ENCODE measurements at places on chromosomes 16 and 17.

GRCh38 chr17:66386498-66387351 is 84.3 kb downstream of the PRKCA start:
- no peak for DNase-seq

GRCh38 chr17:76585033-76585648 is 519 bp downstream of the ST6GALNAC2 start:
- DNase-seq, result no peak

- no peak for DNase-seq
Measured at GRCh38 chr17:79464318-79465010, 146.4 kb downstream of the RBFOX3 start.

GRCh38 chr16:89345642-89346150 is 128.2 kb downstream of the ZNF778 start:
- DNase-seq, result no peak

DNA sequence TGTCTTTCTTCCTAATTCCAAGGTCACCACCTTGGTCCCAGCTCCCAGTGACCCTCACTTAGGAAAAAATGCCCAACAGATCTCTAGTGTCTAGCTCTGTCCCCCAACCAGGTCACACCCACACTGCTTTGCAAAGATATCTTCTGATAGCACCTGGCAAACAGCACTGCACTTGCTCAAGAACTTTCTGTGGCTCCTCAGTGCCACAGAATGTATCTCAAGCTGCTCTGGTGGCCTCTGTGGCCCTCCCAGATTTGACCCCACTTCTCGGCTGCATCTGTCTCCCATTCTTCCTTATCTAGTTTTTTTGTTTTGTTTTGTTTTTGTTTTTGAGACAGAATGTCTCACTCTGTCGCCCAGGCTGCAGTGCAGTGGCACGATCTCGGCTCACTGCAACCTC is 5.0 kb downstream of the ZNF688 start:
- no peak for DNase-seq

Measured in GM12864 (cell line).